Astrocyte (in vitro differentiated cells and primary cell): ENCODE measurements at places on chromosomes 3 and 15.

GRCh38 chr3:176632925-176633324 lies 564.4 kb downstream of the TBL1XR1 start:
- DNase-seq, result no peak

DNA sequence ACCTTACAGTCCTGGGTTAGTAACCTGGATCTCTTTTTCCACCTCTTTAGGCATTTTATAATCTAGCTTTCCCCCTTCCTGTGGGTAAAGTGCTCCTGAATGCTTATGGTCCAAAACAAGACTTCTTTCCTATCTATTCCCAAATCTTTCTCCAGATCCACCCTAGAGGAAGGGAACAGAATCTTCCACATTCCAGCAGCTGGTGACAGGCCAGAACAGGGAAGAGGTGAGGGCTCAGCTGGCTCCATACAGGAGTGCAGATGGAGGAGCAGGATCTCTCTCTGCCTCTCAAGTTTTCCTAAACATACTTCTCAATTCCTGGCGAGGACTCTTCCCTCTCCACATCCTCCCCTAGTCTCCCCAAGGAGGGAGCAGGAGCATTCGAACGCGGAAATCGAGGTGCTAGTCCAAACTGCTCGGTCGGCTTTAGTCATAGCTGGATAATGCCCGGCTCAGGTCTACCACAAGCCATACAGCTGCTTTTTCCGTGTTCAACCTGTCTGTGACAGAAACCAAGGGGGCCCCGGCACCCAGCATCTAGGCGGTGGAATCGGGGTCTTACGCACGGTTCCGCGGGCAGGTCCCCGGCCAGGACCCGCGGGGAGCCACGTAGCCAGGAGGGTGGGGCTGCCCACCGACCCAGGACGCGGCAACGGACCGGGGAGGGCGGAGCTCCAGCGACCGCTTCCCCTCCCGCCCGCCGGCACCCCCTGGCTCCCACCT lies 4.0 kb downstream of the RASSF1 start:
- DNase-seq, result no peak

- DNase-seq, result no peak
Measured at GRCh38 chr3:180776433-180776832, 97.1 kb upstream of the CCDC39 start.

GRCh38 chr3:42503251-42503924 lies 945 bp downstream of the VIPR1 start:
- no peak for DNase-seq

- DNase-seq, result no peak
Measured at GRCh38 chr3:183327343-183327742, 74.3 kb downstream of the B3GNT5 start.

DNA sequence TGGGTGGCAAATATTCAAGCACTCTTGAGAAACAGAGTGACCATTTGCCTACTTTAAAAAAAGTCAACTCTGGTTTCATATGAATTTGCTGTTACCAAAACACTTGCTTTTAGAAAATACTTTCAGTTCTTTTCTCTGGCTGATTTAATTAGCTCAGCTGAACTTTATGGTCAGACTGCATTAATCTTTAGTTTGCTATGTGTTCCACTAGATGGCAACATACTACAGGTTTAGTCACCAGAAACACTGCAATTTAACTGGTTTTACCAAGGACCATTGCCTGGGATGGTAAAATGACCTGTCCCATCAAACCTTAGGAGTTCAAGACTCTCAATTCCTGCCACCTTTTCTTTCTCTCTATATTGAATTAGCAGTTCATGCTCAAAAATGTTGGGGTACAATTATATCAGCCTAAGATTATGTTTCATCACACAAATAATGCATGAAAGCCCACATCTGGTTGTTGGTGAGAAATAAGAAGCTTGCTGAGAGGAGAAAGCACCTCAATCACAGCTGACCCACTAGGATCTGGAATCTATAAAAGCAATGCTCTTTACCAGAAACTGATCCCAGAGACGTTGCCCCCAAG lies 14.2 kb downstream of the EIF4E3 start:
- DNase-seq, result peak; percentile 46

- no peak for DNase-seq
Measured at GRCh38 chr15:98412852-98413251, 235.5 kb upstream of the IGF1R start.

DNA sequence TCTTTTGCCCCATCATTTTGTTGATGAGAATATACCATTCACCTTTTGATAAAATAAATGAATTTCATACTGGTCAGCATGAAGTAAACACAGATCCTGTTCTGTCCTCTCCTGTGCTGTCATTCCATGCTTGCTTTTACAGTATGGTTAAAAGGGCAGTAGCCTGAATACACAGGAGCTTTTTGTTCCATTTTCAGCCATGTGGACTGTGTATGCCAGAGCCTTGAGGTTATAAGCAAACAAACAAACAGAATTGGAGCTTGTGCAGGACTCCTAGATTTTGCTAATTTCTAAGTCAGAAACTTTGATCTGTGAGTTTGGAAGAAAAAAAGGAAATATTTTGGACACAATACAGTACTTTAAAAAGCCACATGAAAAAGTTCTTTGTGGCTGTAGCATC lies 91.9 kb downstream of the LRRC28 start:
- no peak for DNase-seq

GRCh38 chr15:36428102-36428845 lies 151.2 kb upstream of the CDIN1 start:
- DNase-seq, result peak; percentile 100

GRCh38 chr3:35537265-35537664 lies 102.1 kb upstream of the ARPP21 start:
- DNase-seq, result no peak

GRCh38 chr3:59546522-59546921 lies 496.7 kb upstream of the CFAP20DC start:
- DNase-seq, result no peak

- DNase-seq, result peak; percentile 44
Measured at GRCh38 chr3:188165596-188165995, 11.6 kb downstream of the LPP start.

GRCh38 chr15:83106994-83107840 lies at the start of gene TM6SF1:
Gene TM6SF1, plus strand, starts transcription at chr15:83107645. Its CDS starts 36 bp downstream, at chr15:83107681.
- no peak for DNase-seq

GRCh38 chr15:58463815-58464650 lies 32.2 kb downstream of the LIPC start:
- DNase-seq, result peak; percentile 29

DNA sequence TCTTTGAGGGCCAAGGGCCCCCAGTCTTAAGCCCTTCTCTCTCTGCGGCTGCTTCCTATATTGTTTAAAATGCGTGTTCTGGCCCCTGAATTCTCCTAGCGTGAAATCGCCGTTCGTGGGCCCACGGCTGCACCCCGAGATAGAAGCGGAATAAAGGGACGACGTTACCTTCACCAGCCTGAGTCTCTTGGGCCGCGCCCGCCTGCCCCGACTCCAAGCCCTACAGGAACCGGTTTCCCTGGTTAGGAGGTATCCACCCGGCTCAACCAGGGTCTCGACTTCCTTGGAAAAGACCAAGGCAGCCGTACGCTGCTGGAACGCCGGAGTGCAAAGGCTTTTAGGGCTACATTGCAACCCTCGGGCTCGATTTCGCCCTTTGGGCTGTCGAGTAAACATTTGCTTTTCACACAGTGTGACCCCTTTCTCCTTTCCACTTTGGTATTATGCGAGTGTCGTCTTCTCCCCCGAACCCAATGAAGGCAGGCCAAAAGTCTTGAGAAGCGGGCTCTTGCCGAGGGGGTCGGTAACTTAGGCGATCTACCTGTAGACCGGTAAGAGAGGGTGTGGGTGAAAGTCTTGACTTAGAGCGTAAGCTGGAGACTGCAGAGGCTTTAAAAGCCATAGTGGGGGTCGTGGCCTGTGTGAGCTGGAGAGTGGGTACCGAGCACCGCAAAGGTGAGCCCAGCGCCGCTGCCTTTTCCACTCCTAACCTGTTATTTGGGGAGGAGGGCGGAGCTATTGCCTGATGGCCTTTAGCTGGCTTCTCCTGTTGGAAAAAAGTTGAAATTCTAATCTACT lies 2.0 kb downstream of the TRIM71 start:
- DNase-seq, result no peak

DNA sequence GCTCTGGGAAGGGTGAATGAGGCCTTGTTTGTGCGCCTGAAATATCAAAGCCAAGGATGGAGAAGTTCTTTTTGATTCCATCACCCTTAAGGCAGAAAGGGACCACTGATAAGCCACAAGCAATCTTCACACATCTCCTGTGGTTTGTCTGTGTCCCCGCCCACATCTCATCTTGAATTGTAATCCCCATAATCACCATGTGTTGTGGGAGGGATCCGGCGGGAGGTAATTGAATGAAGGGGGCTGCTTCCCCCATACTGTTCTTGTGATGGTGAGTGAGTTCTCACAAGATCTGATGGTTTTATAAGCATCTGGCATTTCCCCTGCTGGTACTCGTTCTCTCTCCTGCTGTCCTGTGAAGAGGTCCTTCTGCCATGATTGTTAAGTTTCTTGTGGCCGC lies 329.6 kb upstream of the RGMA start:
- DNase-seq, result no peak

DNA sequence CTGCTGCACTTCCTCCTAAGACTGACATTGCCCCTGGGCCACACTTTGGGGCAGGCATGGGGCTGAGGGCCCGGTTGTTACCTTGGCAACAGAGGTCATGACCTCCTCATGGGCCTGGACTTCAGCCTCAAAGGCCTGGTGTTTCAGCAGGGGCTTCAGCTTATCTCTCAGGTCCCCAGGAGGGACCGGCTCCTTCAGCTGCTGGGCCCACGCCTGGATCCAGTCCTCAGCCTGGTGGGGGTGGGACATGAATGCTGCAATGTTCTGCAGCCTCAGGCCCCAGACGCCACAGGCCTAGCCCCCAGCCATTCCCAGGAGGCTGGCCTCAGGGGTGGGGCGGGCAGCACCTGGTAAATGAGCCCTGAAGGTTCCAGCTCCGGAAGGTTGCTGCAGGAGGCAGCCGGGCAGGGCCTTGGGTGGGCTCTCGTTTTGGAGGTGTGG lies 27.6 kb downstream of the SPTBN5 start:
- no peak for DNase-seq

DNA sequence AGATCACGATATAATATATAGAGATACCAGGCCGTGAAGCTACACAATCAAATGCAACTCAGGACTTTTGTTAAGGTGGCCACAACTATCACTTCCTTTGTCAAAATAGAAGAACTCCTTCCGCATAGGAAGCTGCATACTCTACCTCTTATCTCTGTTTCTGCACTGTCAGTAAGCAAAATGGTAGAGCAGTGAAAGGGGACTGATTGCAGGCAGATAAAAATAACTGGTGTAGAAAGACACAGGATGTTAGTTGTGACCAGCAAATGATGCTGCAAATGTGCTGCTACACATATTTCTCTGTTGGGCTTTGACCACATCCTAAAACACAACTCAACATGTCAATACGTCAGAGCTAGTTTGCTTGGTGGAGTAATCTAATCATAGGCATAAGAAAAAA lies 16.3 kb upstream of the TRAT1 start:
- no peak for DNase-seq

DNA sequence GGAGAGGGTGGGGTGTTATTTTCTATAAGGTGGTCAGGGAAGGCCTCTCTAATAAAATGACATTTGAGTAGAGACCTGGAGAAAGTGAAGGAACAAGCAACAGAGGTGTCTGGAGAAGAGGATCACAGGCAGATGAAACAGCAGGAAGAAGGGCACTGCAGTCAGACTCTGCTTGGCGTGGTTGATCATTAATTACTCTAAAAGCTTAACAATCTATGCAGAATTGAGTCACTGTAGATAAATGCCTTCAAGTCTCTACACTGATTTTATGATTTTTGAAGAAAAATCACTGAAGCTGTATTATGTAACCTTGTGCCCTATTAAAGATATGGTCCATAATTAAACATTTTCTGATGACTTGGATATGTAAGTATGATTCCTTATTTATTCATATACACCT lies 114.2 kb downstream of the TNIK start:
- DNase-seq, result no peak

- DNase-seq, result no peak
Measured at GRCh38 chr15:92886042-92886537, 14.0 kb upstream of the CHD2 start.

DNA sequence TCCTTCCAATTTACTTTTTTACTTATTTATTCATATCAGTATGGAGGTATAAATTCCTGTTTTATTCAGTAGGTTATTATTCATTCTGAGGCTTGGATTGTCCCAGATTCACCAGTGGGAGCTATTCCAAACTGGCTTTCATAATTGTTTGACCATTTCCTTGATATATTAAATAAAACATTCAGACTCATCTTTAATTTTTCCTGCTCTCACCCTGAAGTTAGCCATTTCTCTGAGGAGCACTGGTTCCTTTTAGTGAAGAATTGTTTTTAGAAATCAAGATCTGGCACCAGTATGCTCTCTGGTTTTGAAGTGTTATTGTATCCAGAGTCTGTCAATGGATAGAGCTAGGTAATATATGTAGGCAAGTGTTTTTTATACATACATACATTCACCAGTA lies 66.9 kb upstream of the DCBLD2 start:
- no peak for DNase-seq

GRCh38 chr15:40379853-40380252 lies 2.7 kb upstream of the KNSTRN start:
- peak; percentile 97 for DNase-seq

GRCh38 chr3:100500320-100500880 lies 8.0 kb downstream of the TMEM45A start:
- DNase-seq, result no peak

- DNase-seq, result no peak
Measured at GRCh38 chr15:79169526-79170133, 79.0 kb upstream of the RASGRF1 start.

DNA sequence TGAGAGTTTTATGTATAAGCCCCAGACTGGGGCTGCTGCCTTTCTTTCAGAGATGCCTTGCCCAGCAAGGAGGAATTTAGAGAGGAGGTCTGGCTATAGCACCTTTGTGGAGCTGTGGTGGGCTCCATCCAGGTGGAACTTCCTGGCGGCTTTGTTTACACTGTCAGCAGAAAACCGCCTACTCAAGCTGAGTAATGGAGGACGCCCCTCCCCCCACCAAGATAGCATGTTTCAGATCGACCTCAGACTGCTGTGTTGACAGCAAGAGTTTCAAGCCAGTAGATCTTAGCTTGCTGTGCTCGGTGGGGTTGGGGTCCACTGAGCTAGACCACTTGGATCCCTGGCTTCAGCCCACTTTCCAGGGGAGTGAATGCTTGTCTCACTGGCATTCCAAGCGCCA lies 155.6 kb downstream of the STXBP5L start:
- no peak for DNase-seq

DNA sequence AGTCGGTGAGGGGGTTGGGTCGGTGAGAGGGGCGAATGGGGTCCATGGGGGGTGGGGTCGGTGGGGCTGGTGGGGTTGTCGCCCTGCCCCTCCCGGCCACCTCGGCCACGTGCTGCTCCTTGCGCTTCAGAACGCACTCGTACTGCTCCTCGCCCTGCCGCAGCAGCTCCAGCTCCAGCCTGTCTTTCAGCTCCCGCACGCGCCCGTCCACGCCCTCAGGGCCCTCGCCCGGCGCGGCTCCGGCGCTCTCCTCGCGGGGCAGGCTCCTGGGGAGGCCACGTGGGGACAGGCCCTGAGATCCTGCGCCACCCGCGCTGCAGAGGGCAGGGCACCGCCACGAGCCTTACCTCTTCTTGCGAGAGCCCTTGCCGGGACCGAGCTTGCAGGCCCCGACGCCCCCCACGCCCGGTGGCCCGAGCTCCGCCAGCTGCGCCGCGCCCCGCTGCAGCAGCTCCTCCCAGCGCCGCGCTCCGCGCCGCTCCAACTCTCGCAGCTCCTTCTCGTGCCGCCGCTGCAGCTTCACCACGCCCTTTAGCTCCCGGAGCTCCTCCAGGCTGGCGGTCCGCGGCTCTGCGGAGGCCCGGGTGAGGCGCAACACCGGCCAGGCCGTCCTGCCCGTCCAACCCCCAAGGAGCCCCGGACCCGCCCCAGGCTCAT lies 8.2 kb upstream of the ANKRD63 start:
- DNase-seq, result peak; percentile 47
